ENCODE measurements at places on chromosomes 7 and 10. TPM values are rescaled to one million over a fixed set of nuclear protein-coding genes. Genes with fewer than 3 reads are reported as not detected.

- no peak for DNase-seq
These were observed 161.7 kb downstream of the C7orf25 start for GRCh38 chr7:42750172-42750571.

- DNase-seq: no peak
These were observed 22.5 kb downstream of the AKR1E2 start for GRCh38 chr10:4848356-4849041.

DNA sequence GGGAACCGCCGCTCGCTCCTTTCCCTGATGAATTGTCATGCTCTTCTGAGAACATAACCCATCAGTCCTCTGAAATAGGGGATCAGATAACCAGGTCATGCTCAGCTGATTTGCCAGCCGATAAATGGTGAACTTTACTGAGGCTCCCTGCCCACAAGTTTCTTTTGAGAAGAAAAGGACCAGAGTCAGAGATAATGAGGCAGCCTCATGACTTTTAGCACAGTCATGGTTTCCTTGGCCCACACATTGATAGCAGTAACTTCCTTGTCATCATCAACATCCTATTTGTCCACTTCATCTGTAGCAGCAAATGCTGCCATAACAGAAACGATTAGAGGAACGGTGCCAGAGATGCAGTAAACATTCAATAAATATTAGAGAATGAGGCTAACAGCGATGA is 509.0 kb downstream of the GATA3 start:
- DNase-seq: no peak

BMS1 gene
- total RNA-seq: 14.3 TPM

BMPER gene
- not detected for total RNA-seq
